Stimulated activated effector memory CD8-positive, alpha-beta T cell treated with anti-CD3 and anti-CD28 coated beads, Interleukin-12 subunit alpha, Interleukin-12 subunit beta, amount 100 ng/mL, for 72 hours (primary cell): ENCODE measurements at places on chromosomes 7 and 10.

DNA sequence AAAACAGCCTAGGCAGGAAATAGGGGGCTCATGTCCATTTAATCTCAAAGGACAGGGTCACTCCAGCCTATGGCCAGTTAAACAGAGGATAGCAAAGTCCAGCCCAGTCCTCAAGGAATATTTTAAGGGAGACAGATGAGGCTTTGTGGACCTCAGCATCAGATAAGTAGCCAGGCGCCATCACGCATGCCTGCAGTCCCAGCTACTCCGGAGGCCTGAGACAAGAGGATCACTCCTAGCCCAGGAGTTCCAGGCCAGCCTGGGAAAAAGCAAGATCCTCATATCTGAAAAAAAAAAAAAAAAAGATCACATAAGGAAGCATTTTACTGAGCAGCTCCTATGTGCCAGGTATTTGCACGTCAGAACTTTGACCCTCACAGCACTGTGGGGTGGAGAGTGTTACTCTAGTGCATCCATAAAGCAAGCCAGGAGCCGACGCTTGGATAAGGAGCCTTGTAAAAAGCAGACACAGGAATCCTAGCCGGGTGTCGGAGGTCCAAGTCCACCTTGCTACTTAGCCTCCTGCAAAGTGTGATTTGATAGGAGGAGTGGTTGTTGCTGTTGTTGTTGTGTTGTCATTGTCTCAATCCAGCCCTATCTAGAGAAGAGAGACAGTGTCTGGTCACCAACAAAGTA, 61.8 kb upstream of the DOCK1 start:
- DNase-seq, result no peak

- DNase-seq, result no peak
Measured at GRCh38 chr7:84228526-84228925, 33.9 kb upstream of the SEMA3A start.

DNA sequence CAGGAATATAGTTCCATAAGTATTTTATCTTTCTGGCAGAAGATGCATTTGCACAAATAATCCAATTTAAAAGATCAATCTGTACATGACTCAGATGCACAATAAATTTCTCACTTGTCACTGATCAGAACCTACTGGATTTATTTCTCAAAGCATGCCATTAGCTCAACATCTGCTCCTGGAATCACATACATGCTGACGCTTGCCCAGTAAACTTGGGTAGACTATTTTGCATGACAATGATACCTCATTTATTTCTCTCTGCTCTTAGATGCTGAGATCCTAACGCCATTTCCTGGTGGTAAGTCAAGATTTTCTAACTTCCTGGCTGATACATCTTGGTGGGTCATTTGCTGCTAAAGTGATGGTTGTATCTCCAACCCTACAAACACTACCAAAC, 33.8 kb upstream of the C10orf120 start:
- no peak for DNase-seq

GRCh38 chr7:25009257-25009656, 29.3 kb upstream of the OSBPL3 start:
- DNase-seq, result no peak

DNA sequence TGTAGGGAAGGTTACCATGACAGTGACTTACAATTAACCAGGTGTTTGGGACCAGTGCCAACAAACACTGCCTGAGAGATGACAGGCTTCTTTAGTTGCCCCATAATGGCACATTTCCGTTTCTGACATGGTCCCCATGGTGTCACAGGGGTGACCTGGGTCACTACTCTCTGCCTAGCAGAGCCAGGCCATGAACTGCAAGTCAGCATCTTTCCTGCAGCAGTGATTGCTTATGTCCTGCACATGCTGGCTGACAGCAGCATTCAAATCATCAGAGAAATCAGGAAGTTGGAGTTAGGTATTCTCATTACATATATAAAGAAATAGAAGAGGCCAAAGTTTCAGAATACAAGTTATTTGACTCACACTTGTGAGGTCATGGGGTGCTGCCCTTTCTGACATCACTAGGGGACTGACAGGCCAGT, 47.1 kb upstream of the ZNRF2 start:
- DNase-seq, result no peak

- DNase-seq, result no peak
Measured at GRCh38 chr7:140920745-140921144, 4.0 kb downstream of the BRAF start.

DNA sequence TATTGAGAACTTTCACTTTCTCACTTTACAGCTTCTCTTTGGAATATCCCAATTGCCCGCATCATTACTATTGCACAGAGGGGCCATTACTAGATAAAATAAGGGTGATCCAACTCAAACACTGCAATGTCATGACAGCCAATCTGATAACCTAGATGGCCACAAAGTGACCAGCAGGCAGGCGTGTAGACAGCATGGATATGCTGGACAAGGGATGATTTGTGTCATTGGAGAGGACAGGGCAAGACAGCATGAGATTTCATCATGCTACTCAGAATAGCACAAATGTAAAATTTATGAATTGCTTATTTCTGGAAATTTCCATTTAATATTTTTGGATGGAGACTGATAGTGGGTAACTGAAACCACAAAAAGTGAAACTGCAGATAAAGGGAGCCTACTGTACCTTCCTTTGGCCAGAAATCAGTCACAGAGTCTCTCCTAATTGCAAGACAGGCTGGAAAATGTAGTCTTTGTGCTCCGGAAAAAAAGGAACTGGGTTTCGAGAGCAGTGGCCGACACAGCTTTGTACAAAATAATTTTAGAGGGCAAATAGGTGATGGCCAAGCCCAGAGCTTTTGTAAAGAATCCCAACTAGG, 6.1 kb upstream of the GSDME start:
- no peak for DNase-seq

DNA sequence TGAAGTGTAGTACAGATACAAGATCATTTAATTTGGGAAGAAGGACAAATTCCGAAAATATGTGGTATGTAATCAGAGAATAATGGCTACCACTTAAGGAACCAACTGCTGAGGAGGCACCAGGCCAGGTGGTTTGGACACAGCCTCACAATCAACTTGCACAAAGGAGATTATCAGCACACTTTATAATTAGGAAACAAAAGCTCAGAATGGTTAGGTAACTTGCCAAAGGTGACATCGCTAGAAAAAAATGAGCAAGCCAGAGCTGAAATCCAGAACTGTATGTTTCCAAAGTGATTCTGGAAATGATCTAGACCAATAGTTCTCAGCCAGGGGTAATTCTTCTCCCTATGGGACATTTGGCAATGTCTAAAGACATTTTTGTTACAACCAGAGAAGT, 36.6 kb downstream of the ERCC6 start:
- no peak for DNase-seq

- no peak for DNase-seq
Measured at GRCh38 chr7:76357475-76358010, 1.2 kb downstream of the YWHAG start.

- DNase-seq, result no peak
Measured at GRCh38 chr10:30017966-30018365, 41.4 kb downstream of the JCAD start.

- DNase-seq, result no peak
Measured at GRCh38 chr7:148738737-148739535, 40.2 kb downstream of the CUL1 start.

DNA sequence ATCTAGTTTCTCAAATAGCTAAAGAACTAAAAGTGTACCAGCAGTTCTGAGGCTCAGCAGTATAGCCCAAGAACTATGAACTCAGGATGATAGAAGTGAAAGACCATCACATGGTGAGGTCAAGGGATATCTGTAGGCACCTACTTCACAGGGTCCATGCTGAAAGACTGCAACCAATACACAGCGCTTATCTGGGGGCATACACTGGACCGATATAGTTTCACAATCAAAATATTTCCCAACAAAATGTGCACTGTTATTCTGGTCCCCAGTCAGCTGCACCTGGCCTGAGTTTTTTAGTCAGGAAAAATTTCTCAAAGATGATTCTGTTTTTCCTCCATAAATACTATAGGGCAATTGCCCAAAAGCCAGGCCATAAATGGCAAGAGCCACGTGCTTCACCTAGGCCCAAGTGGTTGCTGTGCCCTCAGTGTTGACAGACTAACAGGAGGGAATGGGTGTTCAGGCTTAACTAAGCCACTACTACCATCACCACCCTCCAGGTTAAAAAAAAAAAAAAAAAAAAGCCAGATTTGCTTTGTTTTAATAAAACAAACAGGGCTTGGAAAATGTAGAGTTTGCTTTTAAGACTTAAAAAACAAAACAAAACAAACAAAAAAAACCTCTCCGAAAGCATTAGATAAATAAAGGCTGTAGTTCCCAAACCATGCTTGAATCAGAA, 58.5 kb downstream of the OGDH start:
- DNase-seq, result no peak

- DNase-seq, result no peak
Measured at GRCh38 chr7:674454-675410, 51.8 kb upstream of the DNAAF5 start.

DNA sequence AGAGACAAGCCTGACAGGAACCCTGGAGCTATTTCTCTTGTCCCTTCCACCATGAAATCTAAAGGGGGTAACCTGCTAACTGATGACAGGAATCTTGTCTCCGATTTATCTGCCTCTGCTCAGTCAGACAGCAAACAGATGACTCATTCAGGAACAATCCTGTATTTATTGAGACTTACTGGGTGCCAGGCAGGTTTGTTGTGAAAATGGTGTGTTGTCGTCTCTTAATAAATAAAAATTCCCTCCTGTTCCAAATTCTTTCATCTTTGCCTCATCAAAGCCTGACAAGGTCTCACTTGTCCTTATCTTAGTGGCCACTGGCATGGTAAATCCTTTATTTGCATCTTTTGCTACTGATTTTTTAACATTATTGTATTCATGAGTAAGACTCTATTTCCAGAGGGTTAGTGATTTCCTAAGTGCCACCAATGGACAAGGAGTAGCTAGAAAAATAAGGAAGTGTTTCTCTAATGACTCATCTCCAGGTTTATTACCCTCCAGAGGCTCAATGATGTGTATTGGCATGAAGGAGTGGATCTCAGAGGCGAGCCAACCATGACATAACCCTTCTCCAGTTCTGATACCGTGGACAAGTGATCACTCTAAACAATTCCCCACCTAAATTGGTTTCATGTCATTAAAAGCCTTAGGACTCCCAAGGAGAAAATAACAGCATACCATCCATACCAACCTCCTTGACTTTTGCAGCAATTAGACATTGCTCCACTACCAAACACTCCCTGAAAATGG, 724.0 kb downstream of the GRID1 start:
- no peak for DNase-seq

GRCh38 chr10:76463111-76463510, 1031.7 kb downstream of the LRMDA start:
- no peak for DNase-seq

DNA sequence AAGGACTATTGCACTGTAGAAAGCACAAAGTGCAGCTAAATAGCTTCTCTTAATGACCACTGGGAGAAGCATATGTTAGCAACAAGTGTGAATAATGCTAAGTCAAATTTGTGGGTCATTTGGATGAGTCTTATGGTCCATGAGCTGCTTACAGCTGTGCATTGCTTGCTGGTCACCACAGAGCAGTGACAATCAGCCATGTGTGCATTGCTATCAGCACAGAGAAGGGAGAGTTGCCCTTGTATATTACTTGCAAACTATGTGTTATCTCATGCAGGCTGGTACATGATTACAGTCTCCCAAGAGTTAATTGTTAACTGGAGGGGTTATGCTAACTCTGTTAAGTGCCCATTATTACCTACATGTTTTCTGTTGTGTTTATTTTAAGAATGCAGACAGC, 25.7 kb downstream of the MRPS33 start:
- DNase-seq, result no peak

- peak; percentile 79 for DNase-seq
Measured at GRCh38 chr10:77801474-77802161, 124.9 kb downstream of the DLG5 start.

GRCh38 chr10:11167233-11167966, 149.7 kb downstream of the CELF2 start:
- DNase-seq, result no peak

- DNase-seq, result no peak
Measured at GRCh38 chr7:151629713-151630272, 110.1 kb upstream of the RHEB start.

DNA sequence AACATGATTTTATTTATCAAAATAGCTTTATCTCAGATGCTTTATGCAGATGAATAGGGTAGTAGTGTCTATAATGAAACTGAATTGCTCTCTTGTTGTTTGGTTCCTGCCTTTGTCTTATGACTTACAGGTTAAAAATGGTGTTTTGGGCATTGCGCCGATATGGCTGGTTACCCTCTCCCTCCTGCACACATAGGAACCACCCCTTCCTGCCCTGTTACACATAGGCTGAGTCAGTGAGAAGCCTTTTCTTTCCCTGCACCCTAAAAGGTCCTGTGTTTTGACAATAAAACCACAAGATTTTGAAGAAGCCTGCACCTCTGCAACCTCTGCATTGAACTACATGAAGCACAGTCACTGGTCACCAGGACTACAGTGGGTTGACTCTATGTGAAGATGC, 655.8 kb upstream of the ANKRD30A start:
- DNase-seq, result no peak

GRCh38 chr10:7585228-7585627, 81.5 kb downstream of the ITIH5 start:
- no peak for DNase-seq

GRCh38 chr7:152025937-152026890, 740 bp downstream of the GALNT11 start:
- DNase-seq, result no peak

GRCh38 chr10:30398193-30398592, 35.8 kb upstream of the MAP3K8 start:
- no peak for DNase-seq

GRCh38 chr7:51219261-51219988, 97.2 kb downstream of the COBL start:
- no peak for DNase-seq

DNA sequence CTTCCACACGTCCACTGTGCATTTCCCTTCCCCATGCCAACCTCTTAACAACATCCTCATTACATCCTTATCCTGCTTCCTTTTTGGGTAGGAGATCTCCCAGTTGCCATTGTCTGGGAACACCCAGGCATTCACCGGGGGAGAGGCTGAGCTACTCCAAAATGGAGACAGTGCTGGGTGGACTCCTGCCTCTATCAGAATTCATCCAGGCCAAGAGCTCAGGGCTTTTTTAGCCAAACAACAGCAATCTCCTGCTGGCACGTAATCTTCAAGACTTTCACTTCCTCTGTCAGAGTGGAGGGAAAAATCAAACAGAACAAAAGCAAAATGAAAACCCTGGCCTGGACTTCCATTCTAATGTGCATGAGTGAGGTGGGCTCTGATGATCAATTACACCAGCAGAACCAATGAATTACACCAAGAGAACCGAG, 245.0 kb downstream of the PRPF18 start:
- DNase-seq, result no peak

DNA sequence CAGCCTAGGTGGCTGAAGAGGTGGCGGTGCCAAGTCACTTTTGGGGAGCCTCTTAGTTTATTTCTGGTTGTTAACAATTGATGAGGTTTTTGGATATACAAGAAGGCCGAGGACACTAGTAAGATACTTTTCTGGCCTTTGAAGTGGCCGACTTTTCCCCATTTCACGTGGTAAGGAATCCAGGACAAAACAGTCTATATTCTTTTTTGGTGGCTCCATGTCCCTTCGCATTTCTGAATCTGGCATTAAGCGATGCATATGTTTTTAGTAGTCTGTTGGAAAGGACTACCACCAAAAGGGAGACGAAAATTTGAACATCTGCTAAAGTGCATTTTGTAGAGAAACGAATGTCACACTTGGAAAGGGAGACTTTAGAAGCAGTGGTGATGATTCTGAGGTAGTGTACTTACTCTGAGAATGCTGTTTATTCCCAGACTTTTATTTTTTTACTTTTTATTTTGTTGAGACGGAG, 1.5 kb downstream of the MLLT10 start:
- DNase-seq, result no peak

GRCh38 chr7:8360564-8361153, 72.8 kb upstream of the NXPH1 start:
- DNase-seq, result no peak
